ENCODE measurements at places on chromosomes 13 and 19. TPM values are rescaled to one million over a fixed set of nuclear protein-coding genes. Genes with fewer than 3 reads are reported as not detected.

- H3K4me3 ChIP-seq = no peak overlapping the region
- DNase-seq = no peak
- no peak overlapping the region for H3K27ac ChIP-seq
- H3K36me3 ChIP-seq = peaks cover 31% of the 10 kb centered on the region
Observed at GRCh38 chr19:14159059-14159458, 22.7 kb upstream of the ASF1B start.

DNA sequence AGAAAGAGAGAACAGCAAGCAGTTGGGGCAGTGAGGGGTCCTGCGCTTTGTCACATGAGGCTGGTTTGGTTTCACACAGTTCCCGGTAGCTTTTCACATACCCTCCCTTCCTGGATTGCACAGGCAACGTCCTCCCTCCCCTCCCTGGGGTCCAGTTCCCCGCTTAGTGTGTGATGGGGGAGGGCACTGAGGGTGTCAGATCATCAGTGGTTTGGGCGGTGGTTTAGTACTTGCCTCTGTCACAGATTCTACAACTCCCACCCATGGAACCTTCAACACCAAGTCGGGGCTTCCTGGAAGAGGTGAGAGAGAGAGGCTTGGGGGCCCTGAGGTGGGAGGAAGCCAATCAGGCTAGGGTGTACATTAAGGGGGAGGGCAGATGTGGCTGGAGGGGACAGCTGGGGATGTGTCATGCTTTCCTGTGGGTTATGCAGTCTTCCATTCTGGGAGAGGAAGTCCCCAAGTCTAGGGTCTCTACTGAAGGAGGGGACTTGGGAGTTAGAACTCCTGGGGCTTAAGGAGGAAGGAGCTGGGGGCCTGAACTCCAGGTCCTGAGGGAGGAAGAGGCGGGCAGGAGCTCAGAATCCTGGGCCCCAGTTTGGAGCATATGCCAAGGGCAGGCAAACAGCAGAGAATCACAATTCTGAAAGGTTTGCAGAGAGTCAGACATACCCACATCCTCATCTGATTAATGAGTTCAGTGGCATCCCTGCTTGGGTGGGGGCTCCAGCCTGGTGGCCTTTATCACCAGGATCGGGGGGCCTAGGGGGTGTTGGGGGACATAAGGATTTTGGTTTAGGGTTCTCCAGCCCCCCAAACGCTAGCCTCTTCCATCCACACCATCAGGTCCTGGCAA lies at the start of gene NKG7:
Gene NKG7, minus strand, starts transcription at position 6 of the 856 bp plus-strand sequence. CDS start 119 bp downstream, outside the sequence.
- peak within 1 kb of the TSS; percentile 62 for H3K27ac ChIP-seq
- H3K4me1 ChIP-seq = peaks cover 72% of the 10 kb centered on the region
- DNase-seq = peak; percentile 61
- H3K36me3 ChIP-seq = no peaks in the 10 kb centered on the region

DNA sequence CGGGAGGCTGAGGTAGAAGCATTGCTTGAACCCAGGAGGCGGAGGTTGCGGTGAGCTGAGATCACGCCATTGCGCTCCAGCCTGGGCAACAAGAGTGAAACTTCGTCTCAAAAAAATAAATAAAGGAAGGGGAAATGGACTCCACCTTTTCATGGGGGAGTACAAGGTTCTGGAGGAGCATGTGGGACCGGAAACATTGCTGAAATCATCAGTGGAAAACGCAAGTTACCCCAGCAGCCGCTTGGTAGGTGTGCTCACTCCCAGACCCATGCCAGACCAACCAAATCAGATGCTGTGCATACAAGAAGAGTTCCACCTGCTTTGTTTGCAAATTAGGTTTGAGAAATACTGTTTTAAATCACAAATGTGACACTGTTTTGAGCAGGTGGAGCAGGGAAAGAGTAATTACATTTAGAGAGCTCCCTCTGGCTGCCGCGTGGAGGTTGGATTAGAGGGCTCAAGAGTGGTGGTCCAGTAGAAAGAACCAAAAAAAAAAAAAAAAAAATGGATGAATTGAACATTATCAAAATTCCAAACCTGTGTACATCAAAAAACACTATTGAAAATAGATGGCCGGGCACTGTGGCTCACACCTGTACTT lies 4.9 kb downstream of the ERICH4 start:
- H3K4me1 ChIP-seq = peaks cover 20% of the 10 kb centered on the region
- H3K4me3 ChIP-seq = no peak overlapping the region
- H3K27me3 ChIP-seq = peaks cover 8% of the 10 kb centered on the region
- DNase-seq = no peak

DNA sequence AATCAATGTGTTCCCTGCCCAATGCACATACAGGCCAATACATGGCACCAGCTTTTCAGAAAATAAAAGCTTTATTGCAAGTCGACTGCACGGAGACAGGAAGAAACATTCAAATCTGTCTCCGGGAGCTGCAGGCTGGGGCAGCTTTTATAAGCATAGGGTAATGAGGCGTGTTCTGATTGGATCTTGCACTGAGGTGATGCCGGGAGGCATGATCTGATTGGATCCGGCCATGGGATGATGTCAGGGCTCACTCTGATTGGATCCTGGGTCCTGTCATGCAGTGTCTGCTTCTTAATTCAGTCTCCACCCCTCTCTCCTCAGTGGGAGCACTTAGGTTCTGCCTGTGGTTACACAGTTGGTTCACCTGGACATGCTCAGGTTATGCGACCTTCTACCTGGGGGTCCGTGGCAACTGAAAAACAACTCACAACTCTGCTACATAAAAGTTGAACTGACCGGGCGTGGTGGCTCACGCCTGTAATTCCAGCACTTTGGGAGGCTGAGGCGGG lies 11.8 kb upstream of the FBN3 start:
- no peak overlapping the region for H3K4me3 ChIP-seq
- DNase-seq = no peak
- H3K4me1 ChIP-seq = no peaks in the 10 kb centered on the region
- H3K27me3 ChIP-seq = no peaks in the 10 kb centered on the region

GRCh38 chr13:21894703-21895699 lies 224.1 kb downstream of the FGF9 start:
- no peak overlapping the region for H3K27ac ChIP-seq
- no peaks in the 10 kb centered on the region for H3K4me1 ChIP-seq
- H3K4me3 ChIP-seq = no peak overlapping the region
- H3K27me3 ChIP-seq = no peaks in the 10 kb centered on the region

DNA sequence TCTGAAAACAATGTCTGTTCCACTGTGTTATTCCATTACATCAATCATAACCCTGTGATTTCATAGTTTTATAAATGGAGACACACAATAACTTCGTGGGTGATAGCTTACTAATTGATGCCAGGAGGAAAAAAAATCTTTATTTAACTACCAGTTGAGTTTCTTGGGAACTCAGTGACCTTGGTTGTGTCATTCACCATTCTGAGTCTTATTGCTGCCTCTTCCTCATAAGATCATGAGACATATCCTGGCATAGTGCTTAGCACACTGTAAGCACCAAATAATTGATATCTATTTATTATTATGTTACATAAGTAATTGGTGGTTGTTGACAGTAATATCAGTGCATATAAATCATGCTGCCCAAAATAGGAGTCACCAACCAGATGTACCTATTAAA lies 39.1 kb upstream of the SIN3B start:
- H3K36me3 ChIP-seq = no peaks in the 10 kb centered on the region
- no peak overlapping the region for H3K27ac ChIP-seq
- no peaks in the 10 kb centered on the region for H3K4me1 ChIP-seq
- H3K27me3 ChIP-seq = no peaks in the 10 kb centered on the region
- no peak for DNase-seq

DNA sequence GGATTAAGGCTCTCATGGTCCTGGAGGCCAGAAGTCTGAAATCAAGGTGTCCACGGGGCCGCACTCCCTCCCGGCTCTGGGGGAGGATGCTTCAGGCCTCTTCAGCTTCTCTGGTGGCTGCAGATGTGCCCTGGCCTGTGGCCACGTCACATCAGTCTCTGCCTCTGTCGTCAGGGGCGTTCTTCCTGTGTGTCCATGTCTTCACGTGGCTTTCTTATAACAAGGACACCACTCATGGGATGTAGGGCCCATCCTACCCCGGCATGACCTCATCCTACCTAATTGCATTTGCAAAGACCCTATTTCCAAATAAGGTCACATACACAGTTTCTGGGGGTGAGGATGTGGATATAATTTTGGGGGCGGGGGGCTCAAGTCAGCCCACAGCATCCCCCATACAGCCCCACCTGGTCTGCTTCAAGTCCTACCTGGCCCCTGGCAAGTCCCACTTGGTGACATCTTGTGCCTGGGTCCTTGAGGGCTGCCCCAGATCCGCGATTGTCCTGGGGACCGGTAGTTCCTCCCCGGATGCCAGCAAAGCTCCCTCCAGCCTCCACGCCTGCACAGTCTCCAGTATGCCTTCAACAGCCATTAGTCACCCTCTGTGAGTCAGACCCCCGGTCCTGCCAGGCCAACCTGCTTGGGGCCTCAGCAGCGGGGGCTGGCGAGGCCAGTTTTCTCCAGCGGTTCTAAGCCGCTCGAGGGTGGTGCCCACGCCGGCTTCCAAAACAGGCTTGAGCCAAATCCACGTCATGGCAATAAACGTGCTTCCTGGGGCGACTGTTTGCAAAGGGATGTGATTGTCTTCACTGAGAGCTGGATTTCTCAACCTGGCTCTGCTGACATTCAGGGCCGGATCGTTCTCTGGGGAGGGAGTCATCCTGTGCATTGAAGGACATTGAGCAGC lies 32.2 kb downstream of the MYO9B start:
- no peaks in the 10 kb centered on the region for H3K27me3 ChIP-seq
- H3K4me3 ChIP-seq = no peak overlapping the region
- H3K4me1 ChIP-seq = peaks cover 49% of the 10 kb centered on the region

GRCh38 chr13:112728375-112729126 lies 38.7 kb downstream of the ATP11A start:
- DNase-seq = no peak
- H3K27me3 ChIP-seq = no peaks in the 10 kb centered on the region

DNA sequence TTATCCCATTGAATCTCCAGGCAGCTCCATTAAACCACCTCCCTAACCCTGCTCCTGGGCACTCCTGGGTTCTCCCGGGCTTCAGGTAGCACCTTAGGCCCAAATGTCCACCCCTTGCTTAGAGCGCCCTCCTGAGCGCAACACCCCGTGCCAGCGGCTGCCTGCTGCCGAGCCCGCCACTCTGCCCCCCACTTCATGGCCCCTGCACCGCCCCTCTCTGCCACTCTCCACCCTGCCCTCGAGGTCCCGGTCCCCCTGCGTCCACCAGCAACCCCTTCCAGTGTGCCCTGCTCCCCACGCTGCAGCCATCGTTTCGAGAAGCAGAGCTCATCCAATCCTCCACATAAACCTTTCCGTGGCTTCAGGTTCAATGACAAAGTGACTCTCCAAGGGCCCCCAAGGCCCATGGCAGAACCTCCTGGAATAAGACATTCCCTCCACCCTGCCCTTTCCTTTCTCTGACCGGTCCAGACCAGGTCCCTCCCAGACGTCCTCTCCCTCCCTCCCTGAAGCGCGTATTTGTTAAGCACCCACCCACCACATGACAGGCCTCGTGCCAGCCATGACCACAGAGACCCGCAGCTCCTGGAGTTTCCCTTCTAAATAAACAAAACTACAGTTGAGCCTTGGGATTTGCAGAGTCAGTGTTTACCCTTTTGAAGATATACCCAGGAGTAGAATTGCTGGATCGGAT lies 66.6 kb downstream of the ARHGEF18 start:
- no peak for DNase-seq
- H3K4me3 ChIP-seq = no peak overlapping the region
- peaks cover 22% of the 10 kb centered on the region for H3K4me1 ChIP-seq
- no peak overlapping the region for H3K27ac ChIP-seq
- no peaks in the 10 kb centered on the region for H3K27me3 ChIP-seq

The PROZ gene
- not detected for total RNA-seq

The PNMA8A gene
- total RNA-seq = not detected

The FBXW9 gene
- total RNA-seq = 2.4 TPM

The MYO1F gene
- total RNA-seq = 67.4 TPM

The ZNF549 gene
- total RNA-seq = 11.1 TPM

The NCR1 gene
- not detected for total RNA-seq

The ZNF730 gene
- total RNA-seq = not detected
